ENCODE measurements at places on chromosomes 4 and X. TPM values are rescaled to one million over a fixed set of nuclear protein-coding genes. Genes with fewer than 3 reads are reported as not detected.

The FGFBP2 gene
- 0.63 TPM for polyA plus RNA-seq

The DCTD gene
- 113 TPM for polyA plus RNA-seq

The HDX gene
- 7.6 TPM for polyA plus RNA-seq

- no peak for DNase-seq
Observed at GRCh38 chr4:42596918-42597317, 60.0 kb downstream of the ATP8A1 start.

- DNase-seq, result no peak
Observed at GRCh38 chr4:152038238-152038637, 277.4 kb upstream of the GATB start.

DNA sequence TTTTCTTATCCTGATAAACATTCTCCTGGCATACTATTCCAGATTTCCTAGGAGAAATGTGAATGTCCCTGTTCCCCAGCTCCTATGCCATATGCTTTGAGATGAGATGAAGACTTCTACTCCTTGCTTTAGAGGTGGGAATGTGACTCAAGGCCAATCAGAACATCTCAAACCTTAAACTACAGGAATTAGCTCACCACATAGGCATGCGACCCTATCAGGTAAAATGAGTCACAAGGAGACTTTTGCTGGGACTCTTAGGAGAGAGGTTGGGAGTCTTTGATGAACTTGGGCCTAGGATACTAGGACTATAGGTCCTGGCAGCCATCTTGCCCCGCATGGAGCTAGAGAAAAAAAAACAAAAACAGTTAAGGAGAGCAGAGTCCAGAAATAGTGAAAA is 5.8 kb upstream of the USO1 start:
- no peak for DNase-seq

- no peak for DNase-seq
Observed at GRCh38 chr4:100198061-100198460, 7.8 kb upstream of the DDIT4L start.
